NCI-H187 (cell line): ENCODE measurements at places on chromosomes 6 and 20.

DNA sequence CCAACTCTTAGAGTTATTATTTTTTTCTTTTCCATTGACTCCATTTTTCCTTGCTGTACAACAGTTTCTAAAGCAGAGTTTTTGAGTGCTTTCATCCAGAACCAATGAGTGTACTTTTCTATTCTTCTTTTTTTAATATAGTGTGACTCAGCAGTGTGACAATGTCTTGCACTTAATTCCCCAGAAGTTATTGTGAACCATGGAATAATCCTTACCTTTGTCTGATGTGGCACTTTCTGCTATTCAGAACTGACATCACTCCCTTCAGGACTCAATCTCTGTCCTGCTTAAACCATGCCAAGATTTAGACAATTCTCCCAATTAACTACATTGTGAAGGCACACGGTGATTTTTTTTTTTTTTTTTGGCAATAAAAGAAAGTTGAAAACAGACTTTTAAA lies 41.5 kb downstream of the GRIK2 start:
- DNase-seq: no peak

- DNase-seq: peak; percentile 56
Observed at GRCh38 chr20:7650086-7650879, 290.0 kb downstream of the HAO1 start.

DNA sequence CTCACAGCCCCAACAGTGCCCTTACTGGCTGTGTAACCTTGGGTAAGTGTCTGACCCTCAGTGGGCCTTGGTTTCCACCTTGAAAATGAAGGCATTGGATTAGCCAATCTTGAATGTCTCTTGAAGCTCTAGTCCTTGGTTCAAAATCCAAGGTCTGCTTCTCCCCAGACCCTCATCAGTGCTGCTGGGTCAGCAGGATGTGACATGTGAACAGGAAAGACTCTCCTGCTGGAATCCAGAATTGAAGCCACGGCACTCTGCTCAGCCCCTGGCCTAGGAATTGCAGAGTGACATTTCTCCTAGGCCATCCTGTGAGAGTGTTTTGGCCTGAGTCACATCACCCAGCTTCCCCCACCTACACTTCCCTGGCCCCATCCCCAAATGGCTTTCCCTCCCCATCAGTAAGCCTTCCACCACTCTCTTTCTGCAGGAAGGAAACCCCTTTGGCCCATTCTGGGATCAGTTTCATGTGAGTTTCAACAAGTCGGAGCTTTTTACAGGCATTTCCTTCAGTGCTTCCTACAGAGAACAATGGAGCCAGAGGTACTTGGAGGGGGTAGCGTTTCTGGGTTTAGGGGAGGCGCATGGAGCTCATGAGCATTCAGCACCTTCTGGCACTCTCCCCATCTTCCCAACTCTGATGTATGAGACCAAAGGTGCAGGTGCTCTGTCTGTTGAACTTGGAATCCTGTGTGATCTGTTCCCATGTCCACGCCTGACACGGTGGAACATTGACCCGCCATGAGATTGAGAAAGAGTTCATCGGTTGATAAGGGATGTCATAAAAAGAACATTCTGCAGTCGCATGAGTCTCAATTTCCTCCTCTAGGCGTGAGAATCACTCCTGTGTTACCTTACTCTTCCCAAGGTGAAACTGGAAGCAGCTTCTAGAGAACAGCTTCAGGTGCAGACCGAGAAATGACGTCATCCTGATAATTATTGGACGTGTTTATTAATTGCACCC lies 8.8 kb downstream of the POFUT1 start:
- DNase-seq: no peak

- no peak for DNase-seq
Observed at GRCh38 chr6:168152306-168152963, 73.4 kb upstream of the FRMD1 start.

GRCh38 chr20:50054626-50055511 lies 58.1 kb downstream of the UBE2V1 start:
- DNase-seq: no peak

DNA sequence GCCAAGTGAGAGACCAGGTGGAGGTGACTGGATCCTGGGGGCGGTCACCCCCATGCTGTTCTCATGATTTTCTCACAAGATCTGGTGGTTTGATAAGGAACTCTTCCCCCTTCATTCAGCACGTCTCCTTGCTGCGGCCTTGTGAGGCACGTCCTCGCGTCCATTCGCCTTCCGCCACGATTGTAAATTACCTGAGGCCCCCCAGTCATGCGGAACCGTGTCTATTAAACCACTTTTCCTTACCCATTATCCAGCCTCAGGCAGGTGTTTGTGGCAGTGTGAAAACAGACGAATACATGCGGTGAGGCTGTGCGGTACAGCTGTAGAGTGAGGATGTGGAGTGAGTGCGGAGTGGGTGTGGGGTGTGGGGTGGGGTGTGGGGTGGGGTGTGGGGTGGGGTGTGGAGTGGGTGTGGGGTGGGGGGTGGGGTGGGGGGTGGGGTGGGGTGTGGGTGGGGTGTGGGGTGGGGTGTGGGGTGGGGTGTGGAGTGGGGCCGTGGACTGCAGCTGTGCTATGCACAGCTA lies 12.1 kb upstream of the NTSR1 start:
- peak; percentile 61 for DNase-seq

DNA sequence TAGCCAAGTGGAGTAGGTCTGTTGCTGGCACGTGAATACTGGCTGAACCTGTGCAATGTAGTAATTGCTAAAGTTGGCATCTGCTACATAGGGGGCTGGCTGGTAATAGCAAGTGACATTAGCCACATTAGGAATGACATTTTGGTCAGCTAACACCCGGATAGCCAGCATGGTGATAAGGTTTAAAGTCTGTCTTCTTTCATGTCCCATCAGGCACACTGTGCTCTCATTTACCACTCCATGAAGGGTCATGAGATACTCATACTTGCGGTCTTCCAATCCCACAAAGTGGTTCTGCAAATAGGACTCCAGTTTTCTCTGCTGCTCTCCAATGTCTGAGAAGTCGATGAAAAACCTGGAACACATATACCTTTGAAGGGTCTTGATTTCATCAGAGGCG lies 2.8 kb downstream of the TENT5A start:
- no peak for DNase-seq
